Lung microvascular endothelial cell (primary cell): ENCODE measurements at places on chromosomes 7 and 10. TPM values are rescaled to one million over a fixed set of nuclear protein-coding genes. Genes with fewer than 3 reads are reported as not detected.

Gene NOM1
- 15.1 and 16.8 TPM in 2 replicates for total RNA-seq

Gene BCL7B
- total RNA-seq = 17.2 and 22.6 TPM in 2 replicates

Gene NEUROD6
- not detected in 2 replicates for total RNA-seq

Gene HSPA12A
- 0.44 and 0.79 TPM in 2 replicates for total RNA-seq

Gene ANKRD7
- 0.22 and 0.40 TPM in 2 replicates for total RNA-seq

Gene LLCFC1
- not detected in 2 replicates for total RNA-seq

Gene UPK3BL2
- 0.22 and 2.6 TPM in 2 replicates for total RNA-seq

Gene PDCD4
- total RNA-seq = 102 and 172 TPM in 2 replicates

Gene GLUD1
- 141 and 146 TPM in 2 replicates for total RNA-seq

Gene NRCAM
- total RNA-seq = 1.2 and 8.7 TPM in 2 replicates

Gene ITGA8
- total RNA-seq = 0.79 and 1.5 TPM in 2 replicates

Gene ARID5B
- total RNA-seq = 7.8 and 16.1 TPM in 2 replicates

Gene CCL24
- total RNA-seq = not detected in 2 replicates

Gene AKR1C4
- total RNA-seq = not detected in 2 replicates

Gene CRPPA
- total RNA-seq = 1.2 and 1.3 TPM in 2 replicates

Gene DDC
- total RNA-seq = not detected in 2 replicates

Gene GNAT3
- not detected in 2 replicates for total RNA-seq

Gene PTF1A
- not detected in 2 replicates for total RNA-seq

Gene DRGX
- total RNA-seq = not detected in 2 replicates

Gene KAZALD1
- total RNA-seq = under 0.01 and 0.44 TPM in 2 replicates

Gene CD36
- total RNA-seq = 157 and 291 TPM in 2 replicates

Gene HERPUD2
- 22.9 and 28.8 TPM in 2 replicates for total RNA-seq

Gene AZGP1
- total RNA-seq = not detected in 2 replicates

Gene OR9A2
- not detected in 2 replicates for total RNA-seq

Gene MMD2
- not detected in 2 replicates for total RNA-seq

Gene ITPRID1
- total RNA-seq = not detected in 2 replicates

Gene HOXA7
- total RNA-seq = 1.5 and 1.8 TPM in 2 replicates

Gene SPDYE6
- not detected in 2 replicates for total RNA-seq

Gene FRMPD2
- total RNA-seq = under 0.01 and 0.22 TPM in 2 replicates

Gene AGFG2
- 25.5 and 74.2 TPM in 2 replicates for total RNA-seq

Gene FAM241B
- 0.20 and 0.22 TPM in 2 replicates for total RNA-seq

Gene CDK14
- total RNA-seq = 1.6 and 3.5 TPM in 2 replicates

Gene NUTM2E
- total RNA-seq = not detected in 2 replicates

Gene TCAF2
- 3.0 and 4.8 TPM in 2 replicates for total RNA-seq
